ENCODE measurements at places on chromosomes 7 and 10. TPM values are rescaled to one million over a fixed set of nuclear protein-coding genes. Genes with fewer than 3 reads are reported as not detected.

NPFFR1 gene
- 0.02 TPM for polyA plus RNA-seq

DNA sequence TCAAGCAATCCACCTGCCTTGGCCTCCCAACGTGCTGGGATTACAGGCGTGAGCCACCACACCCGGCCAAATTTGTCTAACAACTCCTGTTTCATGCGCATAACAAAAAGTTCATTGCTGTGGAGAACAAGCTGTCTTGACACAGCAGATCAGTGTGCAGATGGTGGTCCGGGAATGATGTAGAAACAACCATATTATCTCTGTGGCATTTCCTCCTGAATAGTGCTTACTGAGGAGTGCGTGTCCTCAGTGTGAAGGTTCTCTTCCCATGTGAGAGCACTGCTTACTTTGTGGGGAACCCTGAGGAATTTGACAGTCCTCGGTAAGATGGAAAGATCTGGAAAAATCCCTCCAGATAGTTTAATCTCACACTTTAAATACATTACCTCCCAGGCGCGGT lies 30.3 kb upstream of the ZNF438 start:
- DNase-seq, result no peak
- H3K4me1 ChIP-seq, result no peaks in the 10 kb centered on the region
- H3K36me3 ChIP-seq, result no peaks in the 10 kb centered on the region
- no peak overlapping the region for H3K4me3 ChIP-seq
- H3K27me3 ChIP-seq, result no peaks in the 10 kb centered on the region

GRCh38 chr10:116947841-116948529 lies 57.0 kb downstream of the SHTN1 start:
- no peaks in the 10 kb centered on the region for H3K36me3 ChIP-seq
- no peak overlapping the region for H3K4me3 ChIP-seq
- no peak for DNase-seq
- peak overlapping the region; percentile 62 for H3K27ac ChIP-seq
- no peaks in the 10 kb centered on the region for H3K27me3 ChIP-seq

DNA sequence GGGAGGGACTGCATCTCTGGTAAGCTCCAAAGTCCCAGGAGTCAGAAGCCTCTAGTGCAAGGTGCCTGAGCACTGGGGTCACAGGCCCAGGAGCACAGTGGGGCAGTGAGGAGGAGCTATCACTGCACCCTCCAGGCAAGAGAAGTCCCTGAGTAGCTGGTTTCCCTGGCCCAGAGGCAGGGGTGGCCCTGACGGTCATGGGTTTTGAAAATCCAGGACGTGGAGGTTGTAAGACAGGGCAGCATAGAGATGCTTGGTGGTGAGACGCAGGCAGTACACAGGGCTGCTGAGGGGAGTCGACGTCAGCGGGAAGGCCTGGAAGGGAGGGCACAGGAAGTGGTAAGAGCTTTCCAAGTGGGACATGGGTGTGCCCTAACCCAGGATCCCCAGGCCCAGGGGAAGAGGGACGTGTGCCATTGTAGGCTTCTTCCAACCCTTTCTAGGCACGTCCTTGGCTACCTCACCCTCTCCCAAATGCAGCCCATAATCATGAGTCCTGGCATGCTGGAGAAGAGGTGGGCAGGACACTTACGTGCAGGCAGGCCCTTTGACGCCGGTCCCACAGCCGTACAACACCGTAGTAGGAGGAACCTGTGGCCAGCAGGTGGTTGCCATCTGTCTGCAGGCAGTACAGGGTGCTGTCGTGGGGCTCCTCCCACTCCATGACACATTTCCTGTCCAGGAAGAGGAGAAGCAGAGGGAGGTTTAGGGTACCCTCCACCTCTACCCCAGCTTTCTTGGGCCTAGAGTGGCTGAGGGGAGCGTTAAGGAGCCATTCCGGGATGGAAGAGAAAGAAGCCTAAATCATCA lies 23.2 kb downstream of the DPCD start:
- peaks cover 37% of the 10 kb centered on the region for H3K36me3 ChIP-seq
- no peak overlapping the region for H3K27ac ChIP-seq
- H3K27me3 ChIP-seq, result no peaks in the 10 kb centered on the region
- DNase-seq, result no peak
- H3K4me3 ChIP-seq, result no peak overlapping the region

DNA sequence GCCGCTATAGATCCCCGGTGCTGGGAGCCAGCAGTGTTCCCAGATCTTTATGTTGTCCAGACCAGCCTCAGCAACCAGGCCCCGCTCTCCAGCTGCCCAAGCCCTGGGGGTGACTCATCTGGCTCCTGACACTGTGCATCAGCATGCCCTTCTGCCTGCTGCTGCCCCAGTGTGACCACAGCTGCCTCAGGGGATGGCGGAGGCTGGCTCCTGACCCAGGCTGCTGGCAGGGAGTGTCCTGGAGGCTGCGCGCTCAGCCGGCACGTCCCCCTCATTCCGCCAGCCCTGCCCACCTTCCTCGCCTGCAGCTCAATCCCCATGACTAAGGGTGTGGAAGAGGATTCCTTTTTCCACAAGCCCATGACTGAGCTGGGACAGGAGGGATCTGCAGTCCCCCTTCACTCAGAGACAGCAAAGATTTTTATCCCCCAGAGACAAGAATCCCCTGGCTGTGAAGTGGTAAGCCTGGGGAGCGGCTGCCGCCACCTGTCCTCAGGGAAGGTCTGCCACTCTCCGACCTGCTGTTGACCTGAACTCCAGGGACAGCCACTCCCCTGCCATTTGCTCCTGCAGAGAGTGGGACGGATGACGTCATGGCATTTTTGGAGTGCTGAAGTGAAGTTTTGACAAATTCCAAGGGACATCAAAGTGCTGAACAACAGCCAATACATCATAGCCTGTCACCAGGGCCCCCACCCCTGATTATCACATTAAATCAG lies 182.8 kb upstream of the BMPER start:
- peak; percentile 27 for DNase-seq
- no peaks in the 10 kb centered on the region for H3K36me3 ChIP-seq
- no peak overlapping the region for H3K4me3 ChIP-seq
- no peaks in the 10 kb centered on the region for H3K4me1 ChIP-seq
- H3K27ac ChIP-seq, result no peak overlapping the region
